ENCODE measurements at places on chromosomes 5 and 9. TPM values are rescaled to one million over a fixed set of nuclear protein-coding genes. Genes with fewer than 3 reads are reported as not detected.
A peak's percentile ranks its signal among the peaks of the same experiment; 100 is the strongest.

Gene KIF12
- total RNA-seq = not detected

Gene C5orf52
- total RNA-seq = not detected

Gene BNIP1
- 11.6 TPM for total RNA-seq

Gene MAP3K1
- 8.9 TPM for total RNA-seq

Gene HMMR
- total RNA-seq = 2.0 TPM

Gene SMIM32
- not detected for total RNA-seq

Gene LCN15
- 1.4 TPM for total RNA-seq

Gene FABP6
- total RNA-seq = not detected

Gene IL31RA
- not detected for total RNA-seq

Gene DMAC1
- 21.0 TPM for total RNA-seq

Gene ARL10
- 5.8 TPM for total RNA-seq

Gene BICD2
- 40.4 TPM for total RNA-seq

GRCh38 chr5:135491552-135492318 lies 39.6 kb upstream of the TIFAB start:
- DNase-seq = no peak

GRCh38 chr5:173016598-173017046 lies 33.1 kb downstream of the ATP6V0E1 start:
- peak; percentile 69 for DNase-seq

- no peak for DNase-seq
Observed at GRCh38 chr9:72809586-72809985, 143.3 kb downstream of the ALDH1A1 start.

DNA sequence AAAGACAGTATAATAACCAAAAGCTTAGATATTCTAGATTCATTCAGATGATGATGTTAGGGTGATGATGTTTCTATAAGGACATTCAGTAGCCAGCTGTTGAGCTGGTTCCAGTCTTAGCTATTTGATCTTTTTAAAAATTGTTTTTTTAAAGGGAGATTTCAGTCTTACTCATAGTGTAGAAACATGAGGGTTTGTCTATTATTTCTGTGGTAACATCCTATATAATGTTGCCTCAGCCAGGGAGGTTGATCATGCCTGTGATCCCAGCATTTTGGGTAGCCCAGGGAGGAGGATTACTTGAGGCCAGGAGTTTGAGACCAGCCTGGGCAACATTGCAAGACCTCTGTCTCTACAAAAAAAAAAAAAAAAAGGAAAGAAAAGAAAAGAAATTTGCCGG lies 167.8 kb downstream of the DOCK2 start:
- DNase-seq = no peak

GRCh38 chr9:137077758-137078693 lies 709 bp downstream of the UAP1L1 start:
- no peak for DNase-seq

DNA sequence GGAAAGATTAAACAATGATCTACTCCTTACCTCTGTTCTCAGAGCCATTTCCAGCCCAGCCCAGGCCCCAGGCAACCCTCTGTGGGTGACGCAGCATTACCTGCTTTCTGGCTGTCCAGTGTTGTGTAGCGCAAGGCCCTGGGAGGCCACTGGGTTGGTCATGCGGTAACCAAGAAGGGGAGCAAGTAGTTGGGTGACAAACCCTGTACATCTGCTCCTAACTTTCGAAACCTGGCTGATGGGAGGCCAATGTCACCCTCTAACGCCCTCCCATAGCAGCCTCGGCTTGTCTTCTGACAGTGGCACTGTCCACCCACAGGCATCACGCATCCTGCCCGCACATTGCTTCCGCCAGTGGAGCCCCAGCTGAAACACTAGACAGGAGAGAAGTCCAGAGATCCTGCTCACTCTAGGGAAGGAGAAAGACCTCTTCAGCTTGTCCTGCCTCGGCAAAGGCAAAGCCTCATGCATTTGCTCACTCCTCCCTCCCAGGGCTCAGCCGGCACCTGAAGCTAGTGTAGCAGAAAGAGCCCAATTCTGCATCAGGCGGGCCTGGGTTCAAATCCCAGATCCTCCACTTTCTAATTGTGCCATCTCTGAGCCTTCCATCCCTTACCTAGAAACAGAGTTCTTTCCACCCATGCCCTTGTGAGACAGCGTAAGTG lies 94.6 kb downstream of the ADAMTS2 start:
- DNase-seq = peak; percentile 44

DNA sequence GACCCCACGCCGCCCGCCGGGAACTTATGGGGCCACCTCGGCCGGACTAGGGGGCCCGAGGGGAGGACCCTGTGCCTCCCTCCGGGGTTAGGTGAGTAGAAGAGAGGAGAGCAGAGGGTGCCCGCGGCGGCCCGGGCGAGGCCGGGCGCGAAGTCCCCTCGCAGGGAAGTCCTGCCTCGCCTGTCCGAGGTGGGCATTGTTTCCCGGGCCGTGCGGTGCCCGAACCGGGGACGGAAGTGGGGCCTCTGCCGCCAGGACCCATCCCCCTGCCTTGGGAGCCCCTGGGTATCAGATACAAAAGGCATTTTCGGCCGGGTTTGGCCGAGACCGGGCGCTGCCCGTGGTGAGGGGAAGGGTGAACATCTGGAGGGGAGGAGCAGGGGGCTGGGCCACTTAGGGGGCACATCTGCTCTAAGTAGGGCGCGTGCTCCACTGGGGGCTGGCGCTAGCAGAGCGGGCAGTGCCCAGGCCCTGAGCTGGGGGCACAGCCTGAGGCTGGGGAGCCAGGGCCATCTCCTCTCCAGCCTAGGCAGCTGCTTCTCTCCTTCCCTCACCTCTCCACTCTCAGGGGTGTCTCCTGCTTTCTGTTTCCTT lies 48.2 kb downstream of the DAB2IP start:
- no peak for DNase-seq

DNA sequence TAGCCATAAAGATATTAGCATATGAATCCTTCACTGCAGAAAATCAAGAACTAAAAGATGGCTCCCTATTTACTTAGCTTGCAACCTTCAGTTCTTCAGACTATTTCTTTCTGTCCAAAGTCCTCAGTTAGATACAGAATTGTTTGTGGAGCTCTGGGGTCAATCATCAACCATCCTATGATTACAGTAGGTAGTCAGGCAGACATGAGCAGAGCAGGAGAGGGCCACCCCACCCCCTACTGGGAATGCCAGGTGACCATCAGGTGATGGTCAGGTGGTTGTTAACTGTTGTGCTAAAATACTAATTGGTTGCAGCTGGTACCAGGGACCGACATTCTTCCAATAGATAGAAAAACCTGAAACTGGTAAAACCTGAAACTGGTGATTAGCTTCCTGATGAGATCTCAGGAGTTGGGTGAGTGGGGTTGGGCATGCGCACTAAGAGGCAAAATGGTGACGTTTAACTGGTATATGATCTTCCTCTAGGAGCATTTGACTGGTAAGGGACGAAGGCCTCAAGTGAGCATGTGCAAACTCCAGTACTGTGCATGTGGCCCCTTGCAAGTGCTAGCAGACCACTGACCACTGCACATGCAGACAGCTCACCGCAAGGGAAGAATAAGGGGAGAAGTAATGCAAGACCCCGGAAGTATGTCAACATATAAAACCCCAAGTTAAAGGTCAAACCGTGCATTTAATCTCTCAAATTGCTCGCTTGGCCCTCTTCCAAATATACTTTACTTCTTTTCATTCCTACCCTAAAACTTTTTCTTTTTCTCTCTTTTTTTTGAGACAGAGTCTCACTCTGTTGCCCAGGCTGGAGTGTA lies 13.6 kb downstream of the C9orf57 start:
- DNase-seq = no peak

- DNase-seq = no peak
Observed at GRCh38 chr9:6188466-6188865, 27.1 kb upstream of the IL33 start.

DNA sequence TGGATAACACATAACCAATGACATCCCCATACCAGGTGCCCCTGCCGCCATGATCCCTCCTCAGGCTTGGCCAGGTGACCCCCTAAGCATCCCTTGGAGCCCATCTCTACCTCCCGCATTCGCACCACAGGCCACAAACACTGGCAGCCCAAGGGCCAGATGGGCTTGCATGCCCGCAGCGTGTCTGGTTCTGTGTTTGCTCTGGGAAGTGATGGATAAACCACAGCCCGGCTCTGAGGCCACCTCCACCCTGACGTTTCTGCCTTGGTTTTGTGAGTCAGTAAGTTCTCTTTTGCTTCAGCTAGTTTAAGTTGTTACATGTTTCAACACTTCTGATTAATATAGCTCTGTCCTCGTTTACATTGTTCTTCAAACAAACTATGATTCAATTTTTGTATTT lies 172.4 kb upstream of the PHYKPL start:
- DNase-seq = no peak

DNA sequence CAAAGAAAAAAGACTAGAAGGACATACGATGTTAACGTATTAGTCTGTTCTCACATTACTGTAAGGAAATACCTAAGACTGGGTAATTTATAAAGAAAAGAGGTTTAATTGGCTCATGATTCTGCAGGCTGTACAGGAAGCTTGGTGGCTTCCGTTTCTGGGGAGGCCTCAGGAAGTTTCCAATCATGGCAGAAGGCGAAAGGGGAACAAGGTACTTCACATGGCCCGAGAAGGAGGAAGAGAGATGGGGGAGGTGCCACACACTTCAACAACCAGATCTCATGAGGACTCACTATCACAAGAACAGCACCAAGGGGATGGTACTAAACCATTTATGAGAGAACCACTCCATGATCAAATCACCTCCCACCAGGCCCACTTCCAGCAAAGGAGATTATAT lies 110.1 kb downstream of the CARTPT start:
- no peak for DNase-seq

- DNase-seq = no peak
Observed at GRCh38 chr9:109912082-109912582, 132.1 kb downstream of the PALM2AKAP2 start.

- DNase-seq = no peak
Observed at GRCh38 chr5:100694100-100694499, 158.9 kb downstream of the FAM174A start.

- no peak for DNase-seq
Observed at GRCh38 chr9:16461851-16462250, 408.6 kb downstream of the BNC2 start.

- no peak for DNase-seq
Observed at GRCh38 chr9:86503942-86504341, 149.7 kb upstream of the TUT7 start.

DNA sequence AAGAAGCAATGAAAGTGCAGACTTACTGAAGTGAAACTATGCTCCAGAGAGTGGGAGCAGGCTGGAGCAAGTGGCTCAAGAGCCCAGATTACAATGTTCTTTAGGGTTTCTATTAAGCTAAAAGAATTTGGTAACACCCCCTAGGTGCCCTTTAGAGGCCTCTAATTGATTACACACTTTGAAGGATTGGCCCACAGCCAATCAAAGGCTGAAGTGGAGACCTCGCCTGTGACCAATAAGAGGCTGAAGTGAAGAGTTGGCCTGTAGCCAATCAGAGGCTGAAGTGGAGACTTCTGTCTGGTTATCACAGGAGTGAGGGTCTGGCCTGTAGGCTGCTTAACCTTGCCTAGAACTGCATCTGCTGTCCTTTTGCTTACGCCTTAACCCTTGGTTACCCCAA lies 46.7 kb upstream of the SPATA31C2 start:
- DNase-seq = no peak

DNA sequence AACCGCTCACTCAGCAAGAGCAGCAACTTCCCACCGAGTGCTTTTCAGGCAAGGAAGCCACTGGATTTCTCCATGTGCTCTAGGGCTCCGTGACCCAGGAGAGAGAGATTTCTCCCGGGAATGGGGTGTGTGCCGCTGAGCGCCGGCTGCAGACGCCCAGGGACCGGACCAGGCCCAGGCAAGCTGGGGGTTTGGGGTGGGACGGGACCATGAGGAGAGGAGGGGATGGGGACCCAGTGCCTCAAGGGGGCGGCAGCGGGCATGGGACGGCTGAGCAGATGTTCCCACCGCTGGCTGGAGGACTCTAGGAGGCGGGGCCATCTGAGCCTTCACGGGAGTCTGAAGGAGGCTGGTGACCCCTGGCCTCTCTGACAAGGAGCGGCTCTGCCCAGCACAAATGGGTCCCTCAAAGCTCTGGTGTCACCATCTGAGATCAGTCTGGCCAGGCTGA lies 8.5 kb downstream of the LCN9 start:
- no peak for DNase-seq

- DNase-seq = no peak
Observed at GRCh38 chr5:66987949-66988838, 208.4 kb downstream of the CD180 start.

GRCh38 chr9:72924154-72924790 lies 28.6 kb downstream of the ALDH1A1 start:
- no peak for DNase-seq

GRCh38 chr9:13716601-13717321 lies 437.3 kb upstream of the MPDZ start:
- no peak for DNase-seq

- DNase-seq = no peak
Observed at GRCh38 chr9:131773911-131774379, 34.1 kb upstream of the RAPGEF1 start.

- DNase-seq = no peak
Observed at GRCh38 chr5:31096238-31096865, 97.1 kb upstream of the CDH6 start.

Data from right atrium auricular region (tissue), 2 donors.